ENCODE measurements at places on chromosomes 16 and 17. TPM values are rescaled to one million over a fixed set of nuclear protein-coding genes. Genes with fewer than 3 reads are reported as not detected.

Gene CMTM1
- polyA plus RNA-seq: 0.23 TPM

Gene KRTAP4-4
- not detected for polyA plus RNA-seq

Gene C16orf74
- polyA plus RNA-seq: 35.3 TPM

Gene GNG13
- polyA plus RNA-seq: not detected

Gene RFNG
- 13.6 TPM for polyA plus RNA-seq

Gene ABR
- 43.7 TPM for polyA plus RNA-seq

Measured in keratinocyte (primary cell).